Left ventricle myocardium inferior (tissue), 1 donor: ENCODE measurements at places on chromosomes 4 and X. TPM values are rescaled to one million over a fixed set of nuclear protein-coding genes. Genes with fewer than 3 reads are reported as not detected.

DNA sequence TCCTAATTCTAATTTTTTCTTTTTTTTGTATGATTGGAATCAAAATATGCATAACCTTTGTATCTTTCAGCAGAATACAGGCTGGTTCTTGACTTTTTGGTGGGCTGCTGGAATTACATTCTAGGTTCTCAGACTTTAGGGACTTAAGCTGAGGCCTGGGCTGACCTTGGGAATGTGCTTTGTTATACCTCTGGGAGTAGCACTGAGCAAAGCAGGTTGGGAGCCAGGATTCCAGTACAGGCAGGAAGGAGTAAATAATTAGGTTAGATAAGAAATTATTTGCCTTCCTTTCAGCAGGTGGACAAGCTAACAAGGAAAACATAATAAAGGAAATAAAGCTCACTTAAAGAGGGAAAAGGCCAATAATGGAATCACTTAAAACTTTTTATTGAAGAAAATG is 49.9 kb upstream of the SLC4A4 start:
- DNase-seq, result no peak

GRCh38 chr4:112312610-112313239 is 15.6 kb downstream of the ALPK1 start:
- no peak for DNase-seq

Gene NUDT11
- 0.14 TPM for total RNA-seq

Gene CTAG1B
- total RNA-seq, result not detected

Gene FHL1
- total RNA-seq, result 1,867 TPM
